ENCODE measurements at places on chromosomes 1 and 21. TPM values are rescaled to one million over a fixed set of nuclear protein-coding genes. Genes with fewer than 3 reads are reported as not detected.
A peak's percentile ranks its signal among the peaks of the same experiment; 100 is the strongest.

Gene TMCC2
- total RNA-seq: 5.2 TPM

Gene S100A8
- total RNA-seq: not detected

Gene MARCKSL1
- total RNA-seq: 208 TPM

Gene GPR52
- total RNA-seq: 0.76 TPM

Gene NDC1
- 96.4 TPM for total RNA-seq

Gene KCNE2
- not detected for total RNA-seq

Gene PTAFR
- total RNA-seq: not detected

Gene LHX8
- total RNA-seq: not detected

GRCh38 chr1:117001254-117001927 lies at the start of gene CD101:
Gene CD101, plus strand, starts transcription at chr1:117001760. Its CDS starts 58 bp downstream, at chr1:117001818.
- H3K36me3 ChIP-seq: no peaks in the 10 kb centered on the region
- H3K27me3 ChIP-seq: no peaks in the 10 kb centered on the region
- H3K27ac ChIP-seq: no peak within 1 kb of the TSS
- no peaks in the 10 kb centered on the region for H3K4me1 ChIP-seq
- H3K4me3 ChIP-seq: no peak within 1 kb of the TSS
- no peak for DNase-seq

GRCh38 chr1:23408797-23409290 lies 15.7 kb downstream of the TCEA3 start:
- H3K36me3 ChIP-seq: no peaks in the 10 kb centered on the region
- no peaks in the 10 kb centered on the region for H3K27me3 ChIP-seq
- H3K4me1 ChIP-seq: 0 out of 2 replicates have a peak, but pooled peaks cover 3% of the 10 kb centered on the region
- no peak overlapping the region for H3K4me3 ChIP-seq

- no peaks in the 10 kb centered on the region for H3K36me3 ChIP-seq
- H3K27ac ChIP-seq: no peak overlapping the region
- H3K27me3 ChIP-seq: no peaks in the 10 kb centered on the region
- DNase-seq: peak; percentile 10
These were observed 35.9 kb upstream of the RASAL2 start for GRCh38 chr1:178057912-178058534.

DNA sequence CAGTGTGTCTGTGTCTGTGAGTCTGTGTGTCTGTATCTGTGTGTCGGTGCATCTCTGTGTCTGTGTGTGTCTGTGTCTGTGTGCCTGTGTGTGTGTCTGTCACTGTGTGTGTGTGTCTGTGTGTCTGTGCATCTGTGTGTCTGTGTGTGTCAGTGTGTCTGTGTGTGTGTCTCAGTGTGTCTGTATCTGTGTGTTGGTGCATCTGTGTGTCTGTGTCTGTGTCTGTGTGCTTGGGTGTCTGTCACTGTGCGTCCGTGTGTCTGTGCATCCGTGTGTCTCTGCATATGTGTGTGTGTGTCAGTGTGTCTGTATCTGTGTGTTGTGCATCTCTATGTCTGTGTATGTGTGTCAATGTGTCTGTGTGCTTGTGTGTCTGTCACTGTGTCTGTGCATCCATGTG lies 44.7 kb upstream of the POFUT2 start:
- peaks cover 4% of the 10 kb centered on the region for H3K27me3 ChIP-seq
- no peak for DNase-seq
- peaks cover 38% of the 10 kb centered on the region for H3K4me1 ChIP-seq
- H3K4me3 ChIP-seq: no peak overlapping the region
- no peak overlapping the region for H3K27ac ChIP-seq

- H3K27me3 ChIP-seq: no peaks in the 10 kb centered on the region
- H3K36me3 ChIP-seq: no peaks in the 10 kb centered on the region
- H3K4me3 ChIP-seq: no peak overlapping the region
- peaks cover 4% of the 10 kb centered on the region for H3K4me1 ChIP-seq
These were observed 6.7 kb downstream of the MAN1A2 start for GRCh38 chr1:117373932-117374331.

DNA sequence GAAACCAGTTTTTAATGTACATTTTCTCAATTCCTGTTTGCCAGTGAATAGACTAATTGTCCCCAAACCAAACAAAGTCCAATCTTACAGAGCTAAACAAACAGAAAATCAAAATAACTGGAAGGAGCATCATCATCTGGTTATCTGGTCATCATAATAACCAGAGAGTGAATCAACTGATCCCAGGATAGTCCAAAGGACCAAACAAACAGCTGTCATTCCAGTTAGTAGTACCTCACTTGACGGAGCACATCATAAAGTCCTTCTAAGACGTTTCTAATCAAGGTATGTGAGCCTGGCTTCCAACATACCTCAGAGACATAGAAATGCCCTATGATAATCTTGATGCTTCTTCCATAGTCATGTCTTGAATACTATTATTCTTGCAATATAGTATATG lies 240.5 kb downstream of the LTN1 start:
- H3K27me3 ChIP-seq: no peaks in the 10 kb centered on the region
- DNase-seq: no peak
- no peak overlapping the region for H3K27ac ChIP-seq

- H3K4me3 ChIP-seq: peak overlapping the region; percentile 100
- peak; percentile 79 for DNase-seq
- H3K4me1 ChIP-seq: peaks cover 21% of the 10 kb centered on the region
- H3K36me3 ChIP-seq: peaks cover 42% of the 10 kb centered on the region
- no peaks in the 10 kb centered on the region for H3K27me3 ChIP-seq
- H3K27ac ChIP-seq: peak overlapping the region; percentile 100
These were observed 531 bp upstream of the HMGN2 start for GRCh38 chr1:26471498-26472319.

DNA sequence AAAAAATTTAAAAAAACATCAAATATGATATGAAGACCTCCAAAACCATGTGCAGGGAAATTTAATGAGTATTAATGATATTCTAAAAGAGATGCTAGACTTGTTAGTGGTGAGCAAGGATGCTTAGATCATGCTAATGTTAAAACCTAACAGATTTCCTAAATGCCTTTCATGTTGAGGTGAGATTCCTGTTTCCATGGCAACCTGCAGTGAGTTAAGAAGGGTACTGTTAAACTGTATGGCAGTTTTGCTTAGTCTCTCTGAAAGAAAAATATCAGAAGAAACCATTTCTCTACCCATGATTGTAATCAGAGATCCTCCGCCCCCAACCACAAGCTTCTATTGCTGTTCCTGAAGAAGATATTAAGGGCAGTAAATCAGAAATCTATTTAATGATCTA lies 321.6 kb upstream of the LRRC7 start:
- H3K27ac ChIP-seq: no peak overlapping the region
- no peaks in the 10 kb centered on the region for H3K36me3 ChIP-seq
- no peaks in the 10 kb centered on the region for H3K4me1 ChIP-seq
- DNase-seq: no peak
- H3K4me3 ChIP-seq: no peak overlapping the region
- H3K27me3 ChIP-seq: no peaks in the 10 kb centered on the region

- H3K4me1 ChIP-seq: no peaks in the 10 kb centered on the region
- no peaks in the 10 kb centered on the region for H3K27me3 ChIP-seq
- no peak for DNase-seq
- H3K36me3 ChIP-seq: no peaks in the 10 kb centered on the region
- H3K27ac ChIP-seq: no peak overlapping the region
These were observed 18.7 kb upstream of the PTGFR start for GRCh38 chr1:78471890-78472620.

DNA sequence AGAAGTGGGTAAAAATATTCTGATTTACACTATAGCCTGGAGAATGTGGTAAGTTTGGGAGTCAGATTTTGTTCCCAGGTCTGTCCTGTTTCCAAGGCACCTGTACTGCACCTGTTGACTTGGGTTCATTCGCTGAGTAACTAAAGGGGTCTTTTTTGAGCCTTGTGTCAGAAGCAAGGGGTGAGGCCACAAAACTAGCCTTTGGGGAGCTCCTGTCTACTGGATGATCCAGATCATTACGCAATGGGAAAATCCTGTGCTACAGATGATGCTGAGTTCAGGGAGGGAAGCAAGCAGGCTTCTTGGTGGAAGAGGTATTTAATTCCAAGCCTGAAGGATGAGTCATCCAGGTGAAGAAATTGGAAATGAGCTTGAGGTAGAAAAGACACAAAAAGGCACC lies 424.0 kb downstream of the MATN1 start:
- no peak overlapping the region for H3K27ac ChIP-seq
- DNase-seq: no peak
- 0 out of 2 replicates have a peak, but pooled peaks cover 3% of the 10 kb centered on the region for H3K4me1 ChIP-seq
- no peaks in the 10 kb centered on the region for H3K36me3 ChIP-seq
